ENCODE measurements at places on chromosomes 5 and 9. TPM values are rescaled to one million over a fixed set of nuclear protein-coding genes. Genes with fewer than 3 reads are reported as not detected.

CXXC5 gene
- total RNA-seq, result 13.9 TPM

DNA sequence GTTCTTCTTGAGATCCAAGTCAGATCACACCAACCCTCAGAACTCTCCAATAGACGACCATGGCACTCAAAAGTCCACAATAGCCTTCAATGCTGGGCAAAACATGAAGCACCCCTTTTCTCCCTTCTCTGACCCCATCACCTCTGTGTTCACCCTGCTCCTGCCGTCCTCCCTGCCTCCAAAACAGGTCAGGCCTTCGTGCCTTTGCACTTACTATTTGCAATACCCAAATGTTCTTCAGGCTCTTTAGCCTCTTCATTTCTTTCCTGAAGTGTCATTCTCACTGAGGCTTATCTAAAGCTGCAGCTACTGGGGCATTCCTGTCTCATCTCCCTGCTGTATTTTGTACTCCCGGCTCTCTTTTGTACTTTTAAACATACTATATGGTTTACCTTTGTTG is 2.0 kb upstream of the ROPN1L start:
- no peak for DNase-seq

NEUROG1 gene
- not detected for total RNA-seq

DNA sequence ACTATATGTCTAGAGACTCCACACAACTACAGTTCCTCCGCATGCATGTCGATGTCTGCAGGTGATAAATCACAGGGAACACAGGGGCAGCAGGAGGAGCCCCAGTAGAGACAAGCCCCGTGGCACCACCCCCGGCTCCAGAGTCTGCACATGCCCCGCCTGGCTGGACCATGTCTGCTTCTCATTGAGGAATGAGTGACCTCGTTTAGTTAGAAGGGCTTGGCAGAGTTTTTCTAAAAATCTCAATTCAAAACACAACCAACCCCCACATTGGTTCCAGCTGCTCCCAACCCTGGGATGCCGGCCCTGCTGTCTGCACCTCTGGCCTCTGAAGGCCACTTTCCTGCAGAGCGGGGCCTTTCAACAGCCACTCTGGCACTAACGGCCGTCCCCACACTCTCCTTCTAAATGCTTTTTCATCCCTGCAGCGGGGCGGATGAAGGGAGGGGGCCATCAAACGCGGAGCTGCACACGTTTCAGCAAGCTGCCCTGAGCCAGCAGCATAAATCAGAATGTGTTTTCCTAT is 106.3 kb downstream of the ROR2 start:
- DNase-seq, result no peak

DNA sequence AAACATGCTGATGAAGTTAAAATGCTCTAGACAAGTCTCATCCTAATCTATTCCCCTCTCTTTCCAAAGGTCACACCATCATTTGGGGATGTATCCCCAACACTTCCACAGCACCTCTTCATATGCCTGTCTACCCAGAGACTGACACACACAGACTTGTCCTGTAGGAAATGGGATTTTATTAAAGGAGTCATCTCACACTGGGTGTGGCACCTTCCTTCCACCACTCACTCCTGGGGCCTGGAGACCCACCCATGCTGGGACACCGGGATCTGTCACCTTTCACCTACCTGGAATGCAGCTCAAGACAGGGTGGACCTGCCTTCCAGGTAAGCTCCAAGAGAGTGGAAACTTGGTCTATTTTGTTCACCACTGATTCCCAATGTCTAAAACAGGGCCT is 99.4 kb upstream of the HAND1 start:
- no peak for DNase-seq
